ENCODE measurements at places on chromosomes 12 and 14. TPM values are rescaled to one million over a fixed set of nuclear protein-coding genes. Genes with fewer than 3 reads are reported as not detected.

The C1QL4 gene
- total RNA-seq: not detected

The CLEC9A gene
- total RNA-seq: not detected

The EPYC gene
- not detected for total RNA-seq

The IRAK3 gene
- 1.9 TPM for total RNA-seq

The FOXG1 gene
- total RNA-seq: 0.06 TPM

The SPIC gene
- not detected for total RNA-seq

The BICD1 gene
- total RNA-seq: 9.9 TPM

The ST8SIA1 gene
- 1.0 TPM for total RNA-seq

The KRT2 gene
- not detected for total RNA-seq

Data from epithelial cell of proximal tubule (primary cell).